ENCODE measurements at places on chromosomes 4 and X.

GRCh38 chr4:128275346-128275745, 12.3 kb downstream of the PGRMC2 start:
- no peaks in the 10 kb centered on the region for H3K27me3 ChIP-seq
- peaks cover 5% of the 10 kb centered on the region for H3K36me3 ChIP-seq
- no peak overlapping the region for H3K27ac ChIP-seq
- no peak overlapping the region for H3K4me3 ChIP-seq
- no peak for DNase-seq
- no peaks in the 10 kb centered on the region for H3K4me1 ChIP-seq

DNA sequence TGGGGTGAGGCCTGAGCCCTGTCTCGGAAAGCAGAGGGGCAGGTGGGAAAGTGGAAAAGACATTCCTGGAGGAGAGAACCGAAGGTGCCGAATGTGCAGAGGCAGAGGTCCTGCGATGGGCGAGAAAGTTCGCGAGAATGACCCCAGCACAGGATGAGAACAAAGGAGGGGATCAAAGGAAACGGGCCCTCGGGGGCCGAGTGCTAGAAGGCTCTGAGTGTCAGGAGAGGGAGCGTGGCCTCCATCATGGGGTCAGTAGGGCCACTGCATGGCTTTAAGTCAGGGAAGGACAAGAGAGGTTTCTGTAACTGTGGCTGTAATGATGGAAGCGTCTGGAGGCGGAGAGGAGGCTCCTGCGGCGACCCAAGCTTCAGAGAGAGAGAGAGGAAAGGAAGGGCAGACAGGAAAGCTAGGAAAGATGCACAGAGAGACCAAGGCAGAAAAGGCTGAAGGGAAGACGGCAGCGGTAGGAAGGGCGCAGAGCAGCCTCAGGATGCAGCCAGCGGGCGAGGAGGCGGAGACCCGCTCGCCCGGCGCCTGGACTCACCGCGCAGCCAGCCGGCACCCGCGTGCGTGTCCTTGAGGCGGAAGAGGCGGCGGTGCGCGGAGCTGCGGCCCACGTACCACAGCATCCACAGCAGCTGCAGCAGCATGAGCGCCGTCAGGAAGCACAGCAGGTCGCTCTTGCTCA, 669 bp downstream of the OTOP1 start:
- no peak overlapping the region for H3K27ac ChIP-seq
- peaks cover 18% of the 10 kb centered on the region for H3K4me1 ChIP-seq
- H3K27me3 ChIP-seq = peaks cover 14% of the 10 kb centered on the region
- no peak overlapping the region for H3K4me3 ChIP-seq
- no peaks in the 10 kb centered on the region for H3K36me3 ChIP-seq

- no peaks in the 10 kb centered on the region for H3K36me3 ChIP-seq
- H3K27me3 ChIP-seq = no peaks in the 10 kb centered on the region
- H3K4me3 ChIP-seq = no peak overlapping the region
- H3K4me1 ChIP-seq = no peaks in the 10 kb centered on the region
- DNase-seq = no peak
- H3K27ac ChIP-seq = no peak overlapping the region
Measured at GRCh38 chr4:142614621-142615323, 231.3 kb downstream of the INPP4B start.

DNA sequence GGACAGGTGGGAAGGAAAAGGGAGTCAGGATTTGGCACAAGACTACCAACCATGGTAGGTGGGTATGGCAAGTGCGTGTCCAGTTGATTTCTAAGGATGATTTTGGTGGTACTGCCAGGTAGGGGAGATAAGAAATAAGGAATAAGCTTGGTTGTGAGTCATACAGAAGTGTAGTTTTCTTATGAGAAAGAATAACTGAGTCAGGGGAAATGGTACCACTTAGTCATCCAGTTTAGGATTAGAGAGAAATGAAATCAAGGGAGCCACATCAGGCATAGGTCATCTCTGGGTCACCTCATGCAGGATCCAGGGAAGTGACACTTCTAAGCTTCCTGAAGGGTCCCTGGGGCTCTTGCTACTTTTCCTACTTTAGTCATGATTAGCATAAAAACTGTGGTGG, 107.1 kb upstream of the C1GALT1C1 start:
- H3K27me3 ChIP-seq = no peaks in the 10 kb centered on the region
- DNase-seq = no peak
- no peaks in the 10 kb centered on the region for H3K4me1 ChIP-seq
- no peak overlapping the region for H3K4me3 ChIP-seq
- no peaks in the 10 kb centered on the region for H3K36me3 ChIP-seq

- H3K4me1 ChIP-seq = no peaks in the 10 kb centered on the region
- H3K27me3 ChIP-seq = no peaks in the 10 kb centered on the region
- no peak for DNase-seq
- H3K4me3 ChIP-seq = no peak overlapping the region
Measured at GRCh38 chr4:41290479-41290878, 33.8 kb downstream of the UCHL1 start.

Data from esophagus squamous epithelium (tissue), 5 donors.